Sciatic nerve (tissue), 2 donors: ENCODE measurements at places on chromosomes 7 and 10. TPM values are rescaled to one million over a fixed set of nuclear protein-coding genes. Genes with fewer than 3 reads are reported as not detected.
A peak's percentile ranks its signal among the peaks of the same experiment; 100 is the strongest.

Gene CCDC172
- not detected for total RNA-seq

Gene CFAP43
- 0.98 TPM for total RNA-seq

DNA sequence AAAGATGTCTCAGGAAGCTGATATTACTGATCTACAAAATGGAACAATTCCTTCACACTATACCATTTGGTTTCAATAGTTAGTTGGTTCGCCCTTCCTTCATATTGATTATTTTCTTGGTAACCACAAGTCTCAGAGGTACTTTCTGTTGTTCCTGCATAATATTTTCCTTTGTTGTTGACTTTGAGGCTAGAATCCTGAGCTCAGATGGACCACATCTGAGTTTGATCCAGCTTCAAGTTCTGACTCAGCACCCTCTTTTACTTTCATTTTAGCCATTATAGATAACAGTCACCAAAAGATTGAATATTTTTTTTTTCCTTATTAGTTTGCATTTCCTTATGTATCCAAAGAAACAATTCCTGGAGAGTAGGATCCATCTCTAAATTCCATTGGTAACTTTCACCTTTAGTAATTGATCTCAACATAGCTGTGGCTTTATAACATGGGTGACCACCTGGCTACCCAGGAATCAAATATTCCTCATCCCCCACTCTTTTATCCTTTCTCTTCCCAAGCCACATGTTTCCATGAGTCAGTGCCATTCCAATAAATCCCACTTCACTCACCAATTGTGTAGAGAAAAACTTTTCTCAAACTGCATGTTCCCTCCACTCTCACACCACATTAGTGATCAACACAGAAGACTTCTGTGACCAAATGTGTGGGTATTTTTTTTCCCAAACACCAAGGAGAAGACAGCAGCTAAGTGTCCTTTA lies 9.7 kb upstream of the ABCA13 start:
- no peak for DNase-seq

GRCh38 chr7:36986948-36987724 lies 262.8 kb upstream of the AOAH start:
- peak; percentile 69 for DNase-seq

- DNase-seq: no peak
Observed at GRCh38 chr7:37853468-37853867, 5.1 kb downstream of the NME8 start.

Gene TFR2
- total RNA-seq: 1.2 TPM

- DNase-seq: no peak
Observed at GRCh38 chr7:151488096-151488495, 31.6 kb downstream of the RHEB start.
